Dermis microvascular lymphatic vessel endothelial cell (primary cell): ENCODE measurements at places on chromosomes 16 and 17.
A peak's percentile ranks its signal among the peaks of the same experiment; 100 is the strongest.

- no peak for DNase-seq
Observed at GRCh38 chr17:54924405-54924804, 23.8 kb downstream of the TOM1L1 start.

GRCh38 chr16:79257953-79258490 lies 342.5 kb downstream of the MAF start:
- no peak for DNase-seq

DNA sequence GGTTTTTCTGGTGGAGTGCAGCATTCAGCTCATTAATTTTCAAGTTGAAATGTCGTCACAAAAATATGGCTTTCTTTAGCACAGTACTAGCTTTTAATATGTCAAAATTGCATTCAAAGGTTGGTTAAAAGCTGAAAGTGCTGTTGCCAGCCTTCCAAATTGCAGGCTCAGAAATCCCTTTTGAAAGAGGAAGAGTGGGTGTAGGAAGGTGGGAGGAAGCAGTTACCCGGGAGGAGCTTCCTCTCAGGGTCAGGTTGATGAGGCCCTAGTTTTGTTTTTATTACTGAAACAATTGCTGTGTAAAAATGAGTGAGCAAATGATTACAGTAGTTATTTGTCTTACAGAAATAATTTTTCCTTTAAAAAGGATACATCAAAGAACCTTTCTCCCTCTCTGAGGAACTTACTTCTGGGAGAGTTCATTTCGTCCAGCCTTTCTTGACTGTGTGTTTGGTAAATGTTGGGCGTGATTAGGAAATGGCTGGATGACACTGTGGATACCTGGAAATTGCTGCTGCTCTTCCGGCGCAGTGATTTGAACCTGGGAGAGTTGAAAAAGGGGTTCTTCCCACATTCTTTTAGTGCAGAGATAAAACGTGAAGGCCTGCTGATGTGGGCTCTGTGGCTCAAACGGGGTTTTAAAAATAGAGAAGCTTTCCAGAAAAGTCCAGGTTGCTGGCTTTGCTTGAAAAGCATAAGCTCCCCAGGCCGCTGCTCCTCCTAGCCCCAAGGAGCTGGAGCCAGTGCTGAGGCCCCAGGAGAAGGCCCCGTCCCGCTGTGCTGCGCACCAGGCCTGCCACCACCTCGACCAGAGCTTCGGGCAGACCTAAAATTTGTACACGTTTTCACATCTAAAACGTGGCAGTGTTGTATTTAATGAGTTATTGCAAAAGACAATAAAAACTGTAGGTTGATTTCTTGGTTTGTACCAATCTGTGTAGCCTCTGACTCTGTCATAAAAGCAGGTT lies 41.7 kb downstream of the SEC14L1 start:
- DNase-seq, result peak; percentile 61

DNA sequence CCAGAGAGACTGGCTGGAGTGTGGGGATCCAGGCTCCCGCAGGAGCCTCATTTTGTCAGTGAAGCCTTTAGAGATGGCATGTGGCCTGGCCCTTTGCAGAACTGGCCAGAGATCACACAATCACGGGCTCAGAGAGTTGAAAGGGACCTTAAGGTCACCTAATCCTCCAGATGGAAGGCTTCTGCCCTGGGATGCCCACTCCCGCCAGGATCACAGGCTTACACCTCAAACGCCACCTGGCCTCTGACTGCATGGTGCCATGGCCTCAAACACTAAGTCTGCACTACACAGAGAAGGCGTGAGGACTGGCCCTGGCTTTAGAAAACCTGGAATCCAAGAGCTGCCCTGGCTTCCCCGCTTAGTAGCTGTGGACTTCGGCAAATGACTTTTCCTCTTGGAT lies 306.8 kb upstream of the CCL2 start:
- no peak for DNase-seq

DNA sequence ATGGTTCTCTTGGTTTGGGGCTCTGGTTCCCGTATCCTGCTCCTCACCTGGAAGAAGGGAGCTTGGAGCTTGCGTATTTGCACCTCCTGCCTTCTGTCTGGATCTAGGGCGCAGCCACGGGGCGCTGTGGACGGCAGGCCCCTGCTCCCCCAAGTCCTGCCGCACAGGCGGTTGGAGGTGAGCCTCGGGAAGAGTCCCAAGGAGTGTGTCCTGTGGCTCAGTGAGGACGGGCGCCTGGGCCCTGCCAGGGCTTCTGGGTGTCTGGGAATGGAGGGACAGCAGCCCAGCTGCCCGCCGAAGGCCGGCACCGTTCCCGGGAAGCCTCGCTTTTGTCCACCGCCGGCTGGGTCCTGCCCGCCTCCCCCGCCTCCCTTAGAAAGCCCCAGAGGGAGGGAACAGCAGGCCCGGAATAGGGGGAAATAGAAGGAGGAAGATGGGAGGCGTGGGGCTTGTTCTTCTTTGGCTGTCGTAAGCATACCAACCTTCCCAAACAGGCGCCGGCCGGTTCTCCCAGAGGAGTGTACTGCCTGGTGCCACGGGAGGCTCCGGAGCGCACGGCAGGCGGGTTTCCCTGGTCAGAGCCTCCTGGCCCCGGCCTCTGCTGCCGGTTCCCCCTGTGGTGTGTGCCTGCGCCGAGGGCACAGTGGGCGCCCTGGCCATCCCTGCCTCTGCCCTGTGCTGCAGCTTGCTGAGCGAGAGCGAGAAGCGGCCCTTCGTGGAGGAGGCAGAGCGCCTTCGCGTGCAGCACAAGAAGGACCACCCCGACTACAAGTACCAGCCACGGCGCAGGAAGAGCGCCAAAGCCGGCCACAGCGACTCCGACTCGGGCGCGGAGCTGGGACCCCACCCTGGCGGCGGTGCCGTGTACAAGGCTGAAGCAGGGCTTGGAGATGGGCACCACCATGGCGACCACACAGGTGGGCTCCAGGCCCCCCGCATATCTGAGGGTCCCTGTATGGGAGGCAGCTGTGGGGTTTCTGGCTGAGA lies 1.8 kb downstream of the SOX8 start:
- no peak for DNase-seq

DNA sequence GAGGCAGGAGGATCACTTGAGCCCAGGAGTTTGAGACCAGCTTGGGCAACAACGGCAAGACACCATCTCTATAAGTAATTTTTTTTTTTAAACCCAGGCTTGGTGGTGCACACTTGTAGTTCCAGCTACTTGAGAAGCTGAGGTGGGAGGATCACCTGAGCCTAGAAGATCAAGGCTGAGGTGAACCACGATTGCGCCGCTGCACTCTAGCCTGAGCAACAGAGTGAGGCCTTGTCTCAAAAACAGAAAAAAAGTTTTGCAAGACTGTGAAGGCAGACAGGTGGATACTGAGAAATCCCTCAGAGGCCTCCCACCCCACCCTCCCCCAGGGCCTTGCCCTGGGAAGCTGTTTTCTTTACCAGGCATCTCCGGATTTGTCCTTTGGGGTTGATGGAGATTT lies 125.4 kb downstream of the MGAT5B start:
- DNase-seq, result no peak

- peak; percentile 71 for DNase-seq
Observed at GRCh38 chr16:728131-728889, 1.4 kb downstream of the HAGHL start.

- DNase-seq, result peak; percentile 83
Observed at GRCh38 chr16:48385253-48386150, at the start of gene SIAH1. SIAH1 (minus strand) TSS chr16:48385413; CDS start chr16:48362428, 22,985 bp downstream.

GRCh38 chr16:80377096-80377956 lies 163.5 kb upstream of the DYNLRB2 start:
- DNase-seq, result no peak

- no peak for DNase-seq
Observed at GRCh38 chr16:51107742-51108141, 43.3 kb downstream of the SALL1 start.

DNA sequence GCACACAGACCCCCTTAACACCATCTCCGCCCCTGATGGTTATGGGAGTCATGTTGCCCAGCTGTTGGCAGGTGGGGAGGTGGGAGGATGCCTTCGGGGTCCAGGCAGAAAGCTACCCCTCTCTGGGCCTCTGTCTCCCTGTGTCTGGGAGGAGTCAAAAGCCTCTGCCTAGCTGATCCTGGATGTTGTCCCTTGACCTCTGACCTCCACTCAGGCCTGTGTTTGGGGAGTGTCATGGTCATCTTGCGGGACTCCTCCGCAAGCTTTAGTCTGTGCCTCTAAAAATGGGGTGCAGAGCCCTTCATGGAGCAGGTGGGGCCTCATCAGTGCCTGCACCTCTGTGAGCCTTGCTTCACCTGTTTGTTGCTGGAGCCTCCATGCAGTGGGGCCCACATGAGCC lies 3.8 kb downstream of the LLGL1 start:
- DNase-seq, result no peak

DNA sequence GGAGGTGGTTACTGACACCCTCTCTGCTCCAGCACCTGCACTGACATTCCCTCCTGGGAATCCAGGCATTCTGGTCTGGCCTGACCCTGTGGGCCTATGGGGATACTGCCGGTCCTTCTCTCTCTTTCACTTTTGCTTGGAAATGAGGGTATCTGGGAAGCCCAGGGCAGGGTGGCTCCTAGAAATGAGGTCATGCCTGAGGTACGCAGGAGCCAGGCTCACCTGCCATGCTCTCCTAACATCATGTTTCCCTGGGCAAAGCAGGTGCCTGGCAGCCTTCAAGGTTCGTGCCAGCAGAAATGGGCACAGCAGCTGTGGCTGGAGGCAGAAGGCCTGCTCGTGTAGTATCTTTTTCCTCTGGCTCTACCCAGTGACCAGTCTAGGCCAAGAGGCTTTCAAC lies 3.3 kb downstream of the ITGA3 start:
- DNase-seq, result no peak

DNA sequence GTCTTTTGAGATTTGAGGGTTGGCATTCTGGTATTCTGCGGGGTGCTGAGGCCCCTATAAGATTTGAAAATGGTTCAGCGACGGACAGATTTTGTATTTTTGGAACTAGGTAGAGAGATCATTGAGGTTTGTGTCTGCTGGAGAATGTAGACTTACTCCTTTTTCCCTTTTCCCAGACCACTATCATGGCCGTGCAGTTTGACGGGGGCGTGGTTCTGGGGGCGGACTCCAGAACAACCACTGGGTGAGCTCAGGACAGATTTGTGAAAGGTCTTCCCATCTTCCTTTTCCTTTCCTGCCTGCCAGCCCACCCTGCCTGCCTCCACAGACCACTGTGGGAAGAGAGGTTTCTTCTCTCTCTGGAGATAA lies 572 bp downstream of the PSMB6 start:
- no peak for DNase-seq

- peak; percentile 24 for DNase-seq
Observed at GRCh38 chr17:17313350-17313991, 10.3 kb downstream of the NT5M start.

GRCh38 chr16:75703306-75703705 lies 2.0 kb upstream of the DUXB start:
- DNase-seq, result no peak

DNA sequence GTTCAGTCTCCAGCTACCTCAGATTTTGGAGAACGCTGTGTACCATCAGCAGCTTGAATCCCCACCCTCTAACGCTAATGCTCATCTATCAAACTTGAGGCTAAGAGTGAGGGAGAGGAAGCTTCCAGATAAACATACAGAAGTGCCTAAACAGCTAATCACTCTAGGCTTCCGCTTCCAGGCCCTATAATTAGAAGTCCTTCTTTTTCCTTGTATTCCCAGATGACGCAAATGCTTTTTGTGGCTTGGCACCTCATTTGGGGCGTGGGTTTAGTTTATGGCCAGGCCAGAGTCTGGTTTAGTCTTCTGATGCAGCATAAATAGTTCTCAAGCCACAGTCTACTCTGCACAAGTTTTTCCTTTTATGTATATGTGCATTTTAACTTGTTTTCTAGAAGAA lies 263.4 kb downstream of the BCAS3 start:
- DNase-seq, result no peak

DNA sequence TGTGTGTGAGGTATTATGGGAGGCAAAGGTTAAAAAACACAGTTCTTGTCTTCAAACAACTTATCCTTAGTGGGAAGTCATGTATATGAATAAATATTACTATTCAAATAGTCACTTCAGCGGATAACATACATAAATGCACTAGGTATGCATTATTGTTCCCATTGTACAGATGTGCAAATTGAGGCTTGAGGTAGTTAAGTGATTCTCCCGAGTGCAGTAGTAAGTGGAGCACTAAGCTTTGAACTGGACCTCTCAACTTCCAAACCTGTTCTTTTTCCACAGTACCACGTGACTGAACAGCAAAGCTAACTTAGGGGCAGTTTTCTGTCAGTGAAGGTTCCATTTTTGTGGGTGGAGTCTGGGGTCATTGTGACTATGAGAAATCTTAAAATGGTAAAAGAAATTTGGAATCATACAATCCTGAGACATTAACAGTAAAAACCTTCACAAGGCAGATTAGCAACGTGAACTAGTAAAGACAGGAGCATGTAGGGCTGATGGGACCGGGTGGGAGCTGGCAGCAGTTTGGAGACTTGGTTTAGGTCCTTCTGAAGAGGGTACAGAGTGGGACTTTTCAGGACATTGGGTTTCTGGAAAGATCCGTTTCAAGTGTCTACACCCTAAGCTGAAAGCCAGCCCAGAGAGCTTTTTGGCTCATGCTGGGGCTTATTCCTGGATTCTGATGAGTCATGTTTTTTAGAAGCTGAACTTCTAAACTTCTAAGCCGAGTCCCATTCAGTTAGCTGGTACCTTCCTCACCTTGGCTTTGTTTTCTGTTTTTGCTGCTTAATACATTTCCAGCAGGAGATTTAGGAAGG lies 204.9 kb downstream of the PRKCA start:
- no peak for DNase-seq

- no peak for DNase-seq
Observed at GRCh38 chr16:89618109-89618998, 4.9 kb downstream of the DPEP1 start.

- peak; percentile 56 for DNase-seq
Observed at GRCh38 chr17:48545022-48545375, at the start of gene HOXB2. HOXB2 (minus strand) TSS chr17:48545109; CDS start chr17:48544911, 198 bp downstream.

- DNase-seq, result no peak
Observed at GRCh38 chr16:9236319-9236718, 144.9 kb downstream of the HAPSTR1 start.

DNA sequence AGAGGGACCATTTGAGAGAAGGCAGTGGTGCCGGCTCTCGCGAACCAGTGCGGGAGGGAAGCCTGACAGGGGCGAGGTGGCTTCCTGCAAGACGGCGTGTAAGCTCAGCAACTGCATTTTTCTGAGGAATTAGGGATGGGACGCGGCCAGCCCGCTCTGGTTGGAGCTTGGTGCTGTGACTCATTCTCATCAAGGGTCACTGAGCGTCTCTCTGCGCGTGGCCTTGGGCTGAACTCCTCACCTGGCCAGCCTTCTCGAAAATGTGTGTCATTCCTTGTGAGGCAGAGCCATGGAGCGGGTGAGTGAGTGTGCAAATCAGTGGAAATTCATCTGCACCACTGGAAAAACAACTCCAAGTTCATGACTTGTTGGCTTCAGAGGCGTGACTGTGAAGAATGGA lies 52.8 kb downstream of the NTN1 start:
- no peak for DNase-seq

- DNase-seq, result no peak
Observed at GRCh38 chr17:51057534-51057933, 63.1 kb downstream of the SPAG9 start.
